ENCODE measurements at places on chromosomes 3 and 15.

DNA sequence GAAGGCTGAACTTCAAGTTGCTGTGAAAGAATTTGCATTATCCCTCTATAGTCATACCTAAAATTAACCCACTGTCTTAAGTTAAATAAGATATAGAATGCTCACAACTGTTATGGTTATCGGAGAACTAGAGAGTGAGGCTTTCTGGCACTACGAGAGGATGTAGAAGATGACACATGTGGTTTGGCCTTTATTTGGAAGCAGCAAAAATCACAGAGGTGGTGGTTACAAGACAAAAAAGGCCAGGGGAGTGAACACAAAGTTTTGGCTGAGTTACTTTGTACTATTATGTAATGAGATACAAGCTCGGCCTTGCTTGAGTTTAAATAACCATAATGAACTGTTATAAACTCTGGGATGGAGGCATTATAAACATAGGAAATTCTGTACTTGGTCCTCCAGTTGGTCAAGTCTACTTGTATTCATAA is 78.3 kb upstream of the ICE2 start:
- DNase-seq: no peak

- DNase-seq: no peak
Observed at GRCh38 chr3:74001436-74001835, 376.7 kb upstream of the PDZRN3 start.

DNA sequence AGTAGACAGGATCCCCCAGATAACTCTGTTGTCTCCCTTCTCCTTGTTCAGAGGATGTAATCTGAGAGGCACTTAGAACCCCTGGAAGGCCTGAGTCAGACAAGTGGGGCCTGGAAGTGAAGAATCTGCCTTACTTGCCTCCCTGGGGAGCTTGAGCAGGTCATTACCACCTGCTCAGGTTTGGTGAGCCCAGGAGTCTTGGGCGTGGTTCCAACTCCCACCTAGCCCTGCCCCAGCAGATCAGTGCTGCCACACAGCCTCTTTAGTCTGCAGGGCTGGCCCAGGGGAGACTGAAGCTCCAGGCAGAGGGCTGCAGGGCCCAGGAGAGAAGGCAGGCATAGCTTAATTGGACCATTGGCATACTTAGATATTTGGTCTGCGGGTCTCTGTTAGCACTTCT is 230.0 kb downstream of the ERC2 start:
- DNase-seq: no peak

DNA sequence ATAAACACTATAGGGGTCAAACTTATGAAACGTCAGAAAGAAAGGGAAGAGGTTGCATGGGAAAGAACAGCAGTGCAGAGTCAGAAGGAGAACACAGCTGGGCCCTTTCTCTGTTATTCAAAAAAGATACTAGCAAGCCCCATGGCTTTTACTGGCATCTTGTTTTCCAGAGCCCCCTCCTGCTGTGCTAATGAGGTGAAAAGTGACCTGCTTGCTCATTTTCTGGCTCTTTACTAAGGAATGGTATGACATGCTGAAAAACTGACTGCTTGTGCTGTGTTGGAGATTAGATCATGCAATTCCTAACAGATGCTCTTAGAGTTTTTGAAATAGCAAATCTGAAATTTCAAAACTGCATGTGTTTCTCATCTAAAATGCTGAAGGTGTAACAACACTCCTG is 541.6 kb upstream of the ALCAM start:
- no peak for DNase-seq

DNA sequence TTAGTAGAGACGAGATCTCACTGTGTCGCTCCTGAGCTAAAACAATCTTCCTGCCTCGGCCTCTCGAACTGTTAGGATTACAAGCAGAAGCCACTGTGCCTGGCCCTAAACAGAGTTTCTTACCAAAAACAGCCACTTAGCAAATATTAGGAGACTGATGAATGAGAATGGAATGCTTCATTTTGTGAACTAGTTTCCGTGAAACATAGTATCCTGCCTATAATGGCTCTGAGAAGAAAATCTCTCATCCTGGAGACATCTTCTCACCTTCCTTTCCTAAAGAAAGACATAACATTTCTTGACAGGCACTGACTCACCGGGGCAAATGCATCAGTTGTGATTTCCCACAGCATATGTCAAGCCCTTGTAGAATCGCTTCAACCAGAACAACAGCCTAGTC is 44.9 kb downstream of the GJD2 start:
- DNase-seq: no peak

DNA sequence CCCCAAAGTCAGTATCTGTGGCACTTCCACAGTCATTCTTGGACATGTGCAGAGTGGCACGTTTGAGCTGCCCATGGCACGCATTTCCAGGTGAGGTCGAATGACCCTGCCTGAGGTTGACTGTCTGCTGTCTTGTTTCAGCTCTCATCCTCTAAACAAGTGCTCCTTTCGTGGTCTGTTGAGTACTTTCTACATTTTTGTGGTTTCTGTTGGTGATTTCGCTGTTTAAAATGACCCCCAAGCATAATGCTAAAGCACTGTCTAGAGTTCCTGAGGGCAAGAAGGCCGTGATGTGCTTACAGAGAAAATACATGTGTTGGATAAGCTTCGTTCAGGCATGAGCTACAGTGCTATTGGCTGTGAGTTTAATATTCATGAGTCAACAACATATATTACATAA is 40.0 kb upstream of the SAMMSON start:
- DNase-seq: no peak

GRCh38 chr3:100412912-100413590 is 11.7 kb downstream of the LNP1 start:
- no peak for DNase-seq

DNA sequence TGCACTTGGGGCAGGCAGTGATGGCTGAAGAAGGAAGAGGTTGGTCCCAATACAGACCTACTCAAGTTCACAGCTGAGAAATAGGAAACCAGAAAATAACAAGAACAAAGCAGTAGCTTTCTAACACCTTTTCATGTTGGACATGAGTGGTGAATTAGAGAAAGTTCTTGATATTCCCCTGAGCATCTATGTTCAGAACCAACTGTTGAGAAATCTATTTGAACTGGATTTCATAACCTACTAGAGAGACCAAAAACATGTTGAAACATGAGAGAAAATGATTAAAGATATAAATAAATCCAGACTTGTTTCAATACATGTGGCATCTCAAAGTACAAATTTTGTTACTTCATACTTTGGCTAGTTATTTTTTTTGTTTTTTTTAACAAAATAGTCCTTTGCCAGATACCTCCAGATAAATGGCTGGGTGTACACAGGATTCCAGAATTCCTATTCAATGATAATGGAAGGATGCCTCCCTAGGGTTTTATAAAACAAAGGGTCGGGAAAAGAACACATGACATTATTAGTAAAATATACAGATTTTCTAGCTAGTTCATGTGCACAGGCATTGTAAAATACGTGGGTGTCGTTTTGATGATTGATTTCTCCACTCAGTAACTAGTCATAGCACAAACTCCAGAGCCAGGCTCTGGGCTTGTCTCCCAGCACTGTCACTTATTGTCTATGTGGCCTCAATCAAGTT is 34.4 kb upstream of the TNFSF10 start:
- DNase-seq: no peak

DNA sequence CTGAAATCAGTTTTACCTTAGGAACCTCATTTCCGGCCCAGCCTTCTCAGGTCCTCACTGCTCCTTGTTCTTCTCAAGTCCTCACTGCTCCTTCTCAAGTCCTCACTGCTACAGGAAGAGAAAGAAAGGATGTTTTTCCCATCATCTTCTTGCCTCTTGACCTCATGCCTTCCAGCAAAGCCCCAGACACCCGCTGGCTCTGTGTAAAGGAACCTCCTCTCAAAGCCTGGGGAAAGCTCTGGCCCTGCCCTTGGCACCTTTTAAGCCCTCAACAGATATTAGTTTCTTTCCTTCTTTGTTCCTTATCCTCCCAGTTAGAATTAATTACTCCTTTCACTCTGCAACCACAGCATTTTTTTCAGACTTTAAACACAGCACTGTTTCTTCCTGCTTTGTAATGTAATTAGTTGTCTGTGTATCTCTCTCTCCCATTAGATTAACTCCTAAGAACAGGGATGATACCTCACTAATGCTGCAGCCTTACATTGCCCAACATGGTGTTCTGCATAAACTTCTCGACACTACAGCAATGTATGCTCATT is 4.0 kb upstream of the WDR49 start:
- no peak for DNase-seq

- no peak for DNase-seq
Observed at GRCh38 chr3:69496856-69497255, 111.0 kb upstream of the FRMD4B start.

GRCh38 chr3:188358787-188359493 is 205.0 kb downstream of the LPP start:
- DNase-seq: no peak

DNA sequence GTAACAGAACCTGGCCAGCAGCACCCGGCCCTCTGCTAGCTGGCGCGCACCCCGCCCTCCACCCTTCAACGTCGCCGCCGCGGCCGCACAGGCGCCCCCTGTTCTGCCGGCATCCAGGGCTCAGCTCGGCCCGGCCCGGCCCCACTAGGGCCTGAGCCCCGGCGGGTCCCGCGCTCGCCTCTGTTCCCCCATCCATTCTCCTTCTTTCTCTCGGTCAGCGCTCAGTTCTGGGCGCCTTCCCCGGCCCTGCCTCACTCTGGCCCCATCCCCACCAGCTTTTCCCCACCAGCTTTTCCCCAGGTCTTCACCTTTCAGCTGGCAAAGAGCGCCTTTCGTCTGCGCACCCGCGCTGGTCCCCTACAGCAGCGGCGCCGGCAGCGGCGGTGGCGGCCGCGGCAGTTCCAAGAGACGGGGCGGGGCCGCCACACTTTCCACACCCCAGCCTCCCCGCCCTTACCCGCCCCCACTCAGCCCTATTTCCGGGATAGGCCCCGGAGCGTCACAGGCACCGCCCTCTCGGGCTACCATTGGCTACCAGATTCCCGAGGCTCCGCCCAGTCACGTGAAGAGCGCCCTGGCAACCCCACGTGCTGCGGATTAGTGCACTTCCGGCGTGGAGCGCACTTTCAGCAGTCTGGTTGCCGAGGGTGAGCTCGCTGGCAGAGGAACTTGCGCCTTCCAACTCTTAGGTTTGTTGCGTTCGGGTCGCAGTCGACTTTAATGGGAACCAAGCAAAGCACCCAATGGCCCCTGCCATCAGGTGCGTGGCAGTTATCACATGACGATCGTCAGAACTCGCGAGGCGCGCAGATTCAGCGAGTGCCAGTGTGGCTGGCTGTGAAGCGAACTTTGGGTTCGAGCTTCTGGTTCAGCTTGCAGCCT is at the start of gene EIF5A2:
TSS of gene EIF5A2 (minus strand) at position 403 of the 882 bp plus-strand sequence. CDS start 831 bp downstream, outside the sequence.
- peak; percentile 95 for DNase-seq

DNA sequence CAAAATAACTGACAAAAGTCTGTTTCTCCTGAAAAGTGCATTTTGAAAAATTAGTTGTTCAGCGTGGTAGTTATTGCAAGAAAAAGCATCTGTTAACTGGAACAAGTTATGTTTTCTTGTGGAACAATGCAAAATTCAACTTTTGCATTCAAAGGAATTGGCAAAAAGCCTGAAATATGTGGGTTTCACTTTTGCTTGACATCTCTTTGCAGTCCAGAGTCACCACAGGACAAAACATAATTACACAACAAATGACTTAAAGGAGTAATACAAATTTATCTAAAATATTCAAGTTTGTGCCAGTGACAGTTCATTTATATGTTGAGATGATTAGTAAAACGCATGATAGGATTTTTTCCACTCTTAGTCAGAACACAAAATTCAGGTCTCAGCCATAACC is 96.3 kb upstream of the P2RY1 start:
- no peak for DNase-seq

GRCh38 chr3:78732471-78732870 is 1035.3 kb downstream of the ROBO1 start:
- DNase-seq: no peak

GRCh38 chr3:69712933-69713332 is 26.3 kb upstream of the MITF start:
- DNase-seq: no peak

- no peak for DNase-seq
Observed at GRCh38 chr3:7745711-7746110, 755.9 kb upstream of the LMCD1 start.

DNA sequence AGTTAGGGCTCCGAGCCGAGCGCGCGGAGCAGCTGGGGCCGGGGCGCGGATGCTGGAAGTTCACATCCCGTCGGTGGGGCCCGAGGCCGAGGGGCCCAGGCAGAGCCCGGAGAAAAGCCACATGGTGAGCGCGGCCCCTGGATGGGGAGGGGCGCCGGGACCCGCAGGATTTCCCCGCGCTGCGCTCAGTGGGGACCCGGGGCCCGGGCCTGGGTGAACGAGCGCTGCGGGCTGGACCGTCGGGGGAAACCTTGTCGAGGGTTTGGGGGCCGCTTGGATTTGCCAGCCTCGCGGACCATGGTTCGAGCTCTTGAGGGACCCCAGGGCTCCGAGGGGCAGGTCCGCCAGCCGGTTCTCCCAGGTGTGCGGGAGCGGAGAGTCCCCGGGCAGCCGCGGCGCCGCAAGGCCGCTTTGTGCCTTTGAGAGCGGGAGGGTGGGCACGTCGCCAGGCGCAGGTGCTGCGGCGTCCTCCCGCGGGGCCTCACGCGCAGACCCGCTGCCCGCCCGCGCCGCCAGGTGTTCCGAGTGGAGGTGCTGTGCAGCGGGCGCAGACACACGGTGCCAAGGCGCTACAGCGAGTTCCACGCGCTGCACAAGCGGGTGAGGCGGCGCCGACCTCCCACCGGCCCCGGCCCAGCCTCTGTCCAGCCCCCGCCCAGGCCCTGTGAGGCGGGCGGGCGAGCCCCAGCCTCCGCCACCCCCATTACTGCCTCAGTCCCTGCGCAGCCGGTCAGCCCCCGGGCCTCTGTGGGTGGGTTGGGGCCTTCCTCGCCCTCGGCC is at the start of gene SNX22:
TSS of gene SNX22 (plus strand) at position 5 of the 780 bp plus-strand sequence. CDS start at position 50, 45 bp downstream.
- peak; percentile 20 for DNase-seq

- DNase-seq: no peak
Observed at GRCh38 chr3:17507480-17507879, 235.0 kb downstream of the TBC1D5 start.

DNA sequence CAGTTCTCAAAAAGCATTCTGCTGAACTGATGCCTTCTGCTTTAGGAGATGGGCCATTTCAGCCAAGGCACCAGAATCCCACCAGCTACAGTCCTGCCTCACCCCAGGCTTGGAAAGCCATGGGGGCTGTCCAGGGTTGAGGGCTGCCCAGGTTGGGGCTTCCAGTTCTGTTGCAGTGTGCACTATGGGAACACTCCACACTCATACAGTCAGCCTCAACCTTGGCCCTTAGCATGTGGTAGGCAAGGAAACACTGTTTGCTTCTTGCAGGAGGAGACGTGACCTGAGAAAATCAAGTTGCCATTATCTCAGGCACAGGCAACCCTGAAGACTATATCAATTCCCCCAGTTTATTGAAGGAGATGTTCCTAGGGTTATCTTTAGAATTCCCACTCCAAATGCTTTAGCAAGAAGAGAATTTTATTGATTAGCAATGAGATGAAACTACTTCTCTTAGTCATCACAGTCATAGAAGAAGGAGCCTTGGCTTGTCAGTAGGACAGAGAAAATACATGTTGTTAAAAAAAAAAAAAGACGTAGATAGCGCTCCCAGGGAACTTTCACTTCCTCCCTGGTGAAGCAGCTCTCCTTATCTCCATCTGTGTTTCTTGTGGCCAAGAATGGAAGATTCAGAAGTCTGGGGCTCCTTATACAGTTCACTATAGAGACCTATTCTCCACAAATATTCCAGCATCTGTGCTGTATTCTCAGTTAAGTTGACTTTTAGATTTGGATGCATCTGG is 38.3 kb upstream of the IL12A start:
- no peak for DNase-seq

All from T follicular helper cell (primary cell).